ENCODE measurements at places on chromosomes 4 and X.

DNA sequence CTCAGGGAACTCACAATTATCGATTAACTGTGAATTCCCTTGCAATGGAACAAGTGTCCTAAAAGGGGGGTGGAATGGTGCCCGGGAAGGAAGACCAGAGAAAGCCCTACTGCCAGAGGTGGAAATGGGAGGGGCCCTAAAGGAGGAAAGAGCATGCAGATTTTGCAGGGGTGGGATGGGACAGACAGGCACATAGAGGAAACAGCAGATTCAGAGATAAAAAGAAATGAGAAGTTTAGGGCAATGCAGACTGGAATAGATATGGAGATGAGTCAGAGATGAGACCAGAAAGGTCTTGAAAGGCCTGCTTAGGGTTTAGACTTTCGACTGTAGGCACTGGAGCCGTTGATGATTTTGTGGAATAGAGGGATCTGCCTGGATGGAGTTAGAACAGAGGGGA is 57.4 kb upstream of the PITX2 start:
- no peak for DNase-seq

GRCh38 chr4:55675196-55675793 is 39.2 kb upstream of the NMU start:
- no peak for DNase-seq

DNA sequence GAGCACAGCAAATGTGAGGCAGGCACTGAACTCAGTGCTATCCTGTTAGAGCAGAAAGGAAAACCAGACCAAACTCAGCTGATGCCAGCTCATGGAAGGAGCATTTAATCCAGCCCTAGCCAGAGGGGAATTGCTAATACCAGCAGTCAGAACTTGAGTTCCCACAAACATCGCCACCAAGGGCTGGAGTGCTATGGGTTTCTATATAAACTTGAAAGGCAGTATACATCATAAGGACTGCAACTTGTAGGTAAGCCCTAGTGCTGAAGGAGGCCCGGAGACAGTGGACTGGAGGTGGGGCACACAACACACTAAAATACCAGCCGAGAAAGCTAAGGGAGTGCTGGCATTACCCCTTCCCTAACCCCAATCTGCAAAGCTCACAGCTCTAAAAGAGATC is 440.2 kb downstream of the PRR32 start:
- DNase-seq, result no peak

DNA sequence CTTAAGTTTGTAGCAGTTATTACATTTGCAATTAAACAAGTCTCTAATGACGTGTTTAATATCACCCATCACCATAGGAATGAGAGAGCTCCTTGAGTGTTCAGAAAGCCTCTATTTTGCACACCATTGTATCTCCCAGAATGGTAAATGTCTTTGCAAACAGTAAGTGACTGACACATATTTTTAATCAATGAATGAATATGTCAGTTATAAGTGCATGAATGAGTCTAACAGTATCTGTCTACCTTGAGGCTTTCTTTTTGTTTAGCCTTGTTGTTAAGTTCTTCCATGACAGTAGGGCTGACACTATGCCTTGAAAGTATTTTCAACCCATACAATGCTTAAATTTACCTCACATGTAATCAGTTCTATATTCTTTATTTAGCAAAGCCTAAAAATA is 292.2 kb downstream of the STPG2 start:
- no peak for DNase-seq

- DNase-seq, result no peak
These were observed 213.4 kb upstream of the LNX1 start for GRCh38 chr4:53804719-53805118.

GRCh38 chr4:68724922-68725321 is 54.5 kb upstream of the UGT2B15 start:
- DNase-seq, result no peak

- no peak for DNase-seq
These were observed 184.4 kb downstream of the CAMK2D start for GRCh38 chr4:113576947-113577678.

GRCh38 chr4:52657618-52658501 is 1.2 kb downstream of the USP46 start:
- peak; percentile 47 for DNase-seq

DNA sequence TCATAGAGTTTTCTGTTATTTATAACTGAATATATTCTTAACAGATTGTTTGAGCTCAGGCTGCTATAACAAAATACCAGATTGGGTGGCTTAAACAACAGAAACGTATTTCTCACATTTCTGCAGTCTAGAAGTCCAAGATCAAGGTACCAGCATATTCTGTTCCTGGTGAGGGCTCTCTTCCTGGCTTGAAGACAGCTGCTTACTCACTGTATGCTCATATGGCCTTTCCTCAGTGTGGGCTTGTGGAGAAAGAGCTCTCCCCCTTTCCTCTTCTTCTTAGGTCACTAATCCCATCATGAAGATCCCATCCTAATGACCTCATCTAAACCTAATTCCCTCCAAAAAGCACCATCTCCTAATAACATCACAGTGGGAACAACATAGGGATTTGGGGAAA is 117.8 kb downstream of the RASGEF1B start:
- peak; percentile 66 for DNase-seq

- DNase-seq, result no peak
These were observed 199.6 kb downstream of the BCOR start for GRCh38 chrX:39898147-39898546.

GRCh38 chr4:154004507-154005170 is 215.8 kb upstream of the SFRP2 start:
- DNase-seq, result peak; percentile 66

- no peak for DNase-seq
These were observed 311.1 kb downstream of the PDGFC start for GRCh38 chr4:156660465-156660864.

GRCh38 chr4:33724685-33725084 is 2519.6 kb downstream of the ARAP2 start:
- DNase-seq, result no peak

GRCh38 chrX:98379134-98379533 is 1495.4 kb downstream of the RPA4 start:
- no peak for DNase-seq

- DNase-seq, result no peak
These were observed 149.9 kb upstream of the SLIT2 start for GRCh38 chr4:20101831-20102230.

DNA sequence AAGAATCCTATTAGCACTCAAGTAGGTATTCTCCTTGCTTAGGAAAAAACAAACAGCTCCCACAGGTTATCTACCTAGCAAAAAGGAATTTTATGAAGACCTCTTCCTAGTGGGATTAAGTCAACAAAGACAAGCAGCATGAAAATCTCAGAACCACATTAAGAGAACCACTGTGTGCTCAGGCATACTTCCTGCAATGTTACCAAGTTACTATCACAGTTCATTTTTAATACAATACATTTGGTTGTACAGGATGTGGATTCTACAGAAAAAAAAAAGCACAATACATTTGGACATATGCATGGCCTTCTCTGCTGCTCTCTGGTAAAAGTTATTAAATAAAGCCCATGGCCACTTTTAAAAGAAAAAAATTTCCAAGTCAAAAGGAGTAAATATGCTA is 193.7 kb downstream of the PPP3CA start:
- no peak for DNase-seq

GRCh38 chr4:86315579-86315978 is 44.3 kb downstream of the MAPK10 start:
- DNase-seq, result no peak

- no peak for DNase-seq
These were observed 279.7 kb upstream of the ARX start for GRCh38 chrX:25295466-25295865.

GRCh38 chrX:13055486-13055885 is 11.1 kb upstream of the FAM9C start:
- DNase-seq, result no peak

DNA sequence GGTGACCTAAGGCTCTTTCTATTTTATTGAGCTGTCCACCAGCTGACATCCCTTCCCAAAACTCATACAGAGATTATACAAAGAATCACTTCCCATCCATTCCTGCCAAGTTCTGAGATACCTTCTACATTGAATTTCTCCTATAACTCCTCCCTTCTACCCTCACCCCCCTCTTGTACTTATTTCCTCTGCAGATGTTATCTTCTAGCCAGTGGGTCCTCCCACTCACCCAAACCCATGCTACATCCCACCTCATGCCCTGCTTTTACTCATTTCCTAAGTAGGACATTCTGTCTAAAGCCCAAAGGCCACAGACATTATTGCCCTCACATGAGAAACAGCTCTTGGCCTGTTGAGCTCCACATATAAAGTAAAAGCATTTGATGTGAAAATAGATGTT is 28.6 kb downstream of the BMX start:
- no peak for DNase-seq

All from HCEC 1CT (cell line).